Left cardiac atrium (tissue), 4 donors: ENCODE measurements at places on chromosomes 1 and 21. TPM values are rescaled to one million over a fixed set of nuclear protein-coding genes. Genes with fewer than 3 reads are reported as not detected.

DNA sequence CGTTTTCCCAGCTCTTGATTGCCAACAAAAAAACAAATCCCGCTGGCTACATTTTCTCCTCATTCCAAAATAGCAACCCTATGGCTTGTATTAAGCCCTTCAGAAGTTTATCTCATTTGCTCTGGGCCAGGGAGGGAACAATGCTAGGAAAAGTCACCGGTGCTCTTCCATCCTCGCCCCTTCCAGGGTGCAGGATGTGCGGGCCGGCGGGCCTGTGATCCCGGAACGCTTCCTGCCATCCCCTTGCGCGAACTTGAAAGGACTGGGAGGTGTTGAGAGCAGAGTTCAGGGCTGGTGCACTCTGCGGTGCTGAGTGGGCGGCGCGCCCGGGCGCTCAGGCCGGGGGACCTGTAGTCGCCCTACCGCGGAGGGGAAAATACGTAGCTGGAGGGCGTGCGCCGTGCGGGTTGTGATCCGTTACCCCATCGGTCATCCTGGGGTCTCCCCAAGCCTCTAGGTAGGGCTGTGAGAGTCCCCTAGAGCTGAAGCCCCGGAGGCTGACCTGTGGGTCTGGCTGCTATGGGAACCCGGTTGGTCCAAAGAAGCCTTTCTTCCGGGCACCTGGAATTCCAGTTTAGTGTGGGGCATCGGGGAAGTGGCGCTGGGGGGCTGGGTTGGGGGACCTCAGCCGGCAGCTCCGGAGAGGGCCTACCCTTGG, 13.1 kb downstream of the NR5A2 start:
- no peak for DNase-seq

- no peak for DNase-seq
Measured at GRCh38 chr1:197249324-197249723, 18.7 kb upstream of the CRB1 start.

- DNase-seq: no peak
Measured at GRCh38 chr1:22788254-22788661, 77.6 kb downstream of the EPHB2 start.

GRCh38 chr21:44079446-44079845, 27.8 kb upstream of the PWP2 start:
- DNase-seq: no peak

Gene ADAM30
- total RNA-seq: not detected

GRCh38 chr1:24149866-24150233, 6.9 kb upstream of the IL22RA1 start:
- peak; percentile 75 for DNase-seq

DNA sequence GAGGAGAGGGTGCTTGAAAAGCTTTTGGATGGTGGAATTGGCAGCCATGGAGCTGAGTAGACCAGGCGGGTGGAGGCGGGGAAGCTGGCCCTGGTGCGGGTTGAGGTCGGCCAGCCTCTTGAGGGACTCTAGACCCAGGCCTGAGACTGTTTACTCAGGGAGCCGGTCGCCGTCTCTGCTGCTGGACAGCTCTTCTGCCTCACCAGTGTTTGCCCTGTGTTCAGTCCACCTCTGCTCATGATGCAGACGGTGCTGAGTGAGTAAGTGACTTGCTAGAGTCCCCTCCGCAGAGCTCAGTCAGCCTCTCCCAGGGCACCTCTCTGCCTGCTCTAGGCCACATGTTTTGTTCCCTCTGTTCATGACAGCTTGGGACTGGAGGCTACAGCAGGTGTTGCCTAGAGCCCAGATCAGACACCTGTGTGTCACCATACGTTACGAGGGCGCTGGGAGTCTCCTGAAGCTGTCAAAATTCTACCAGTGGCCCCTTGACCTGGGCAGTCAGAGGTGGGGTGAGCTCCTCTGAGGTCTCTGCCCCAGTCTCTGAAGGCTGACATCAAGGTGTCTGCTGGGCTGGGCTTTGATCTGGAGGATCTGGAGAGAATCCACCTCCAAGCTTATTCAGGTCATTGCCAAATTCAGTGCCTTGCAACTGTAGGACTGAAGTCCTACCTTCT, 73.5 kb upstream of the WNT4 start:
- DNase-seq: no peak

Gene ATP1A1
- total RNA-seq: 183 TPM

GRCh38 chr1:110570307-110570706, 35.9 kb downstream of the KCNA2 start:
- DNase-seq: no peak

Gene KIF2C
- total RNA-seq: 1.2 TPM

DNA sequence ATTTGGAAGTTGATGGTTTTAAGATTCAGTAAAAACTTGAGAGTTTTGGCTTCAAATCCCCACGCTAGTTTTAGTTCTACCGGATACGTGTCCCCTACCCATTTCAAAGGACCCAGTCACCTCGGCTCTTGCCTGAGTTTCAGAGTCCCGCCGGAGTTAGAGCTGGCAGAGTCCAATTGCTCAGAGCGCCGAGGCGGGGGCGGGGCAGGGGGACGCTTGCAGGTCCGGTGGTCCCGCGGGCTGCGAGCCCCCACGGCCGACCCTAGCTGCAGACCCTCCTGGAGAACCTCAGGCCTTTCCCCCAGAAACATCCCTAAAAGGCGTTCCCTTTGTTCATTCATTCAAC, 765 bp upstream of the VPS45 start:
- peak; percentile 66 for DNase-seq

- peak; percentile 32 for DNase-seq
Measured at GRCh38 chr1:185338719-185339622, 21.9 kb upstream of the IVNS1ABP start.

Gene IPP
- total RNA-seq: 9.4 TPM

Gene CFHR3
- total RNA-seq: not detected

DNA sequence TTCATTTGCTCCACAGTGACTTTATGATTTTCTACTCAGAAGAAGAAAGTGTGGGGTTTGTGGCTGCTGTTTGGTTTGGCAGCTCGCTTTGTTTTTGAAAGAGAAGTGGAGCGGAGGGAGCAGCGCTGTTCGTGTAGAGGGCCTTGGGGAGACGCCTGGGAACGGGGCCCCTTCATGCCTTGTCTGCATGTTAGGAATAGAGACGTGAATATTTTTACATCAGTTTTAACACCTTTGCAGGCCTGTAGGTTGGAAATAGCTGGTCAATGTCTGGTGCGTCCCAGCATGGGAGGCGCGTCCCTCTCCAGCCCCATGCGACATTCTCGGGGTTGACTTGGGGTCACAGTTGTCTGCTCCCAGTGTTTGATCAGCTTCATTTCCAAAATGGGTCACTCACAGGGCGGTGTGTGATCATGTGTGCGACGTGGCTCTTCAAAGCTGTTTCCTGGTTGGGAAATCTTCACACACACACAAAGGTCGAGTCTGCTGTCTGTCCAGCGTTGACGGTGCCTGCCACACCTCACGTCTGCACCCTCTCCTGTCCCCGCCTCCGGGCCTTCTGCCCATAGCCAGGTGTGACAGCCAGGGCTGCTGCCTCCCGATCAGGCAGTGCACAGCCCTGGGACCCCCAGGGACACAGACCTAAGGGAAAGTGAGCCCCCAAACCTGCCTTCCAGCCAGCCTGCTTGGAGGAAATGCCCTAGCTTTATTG, 149.2 kb downstream of the PSMG1 start:
- peak; percentile 51 for DNase-seq

GRCh38 chr1:61274939-61275338, 192.6 kb downstream of the NFIA start:
- DNase-seq: no peak

DNA sequence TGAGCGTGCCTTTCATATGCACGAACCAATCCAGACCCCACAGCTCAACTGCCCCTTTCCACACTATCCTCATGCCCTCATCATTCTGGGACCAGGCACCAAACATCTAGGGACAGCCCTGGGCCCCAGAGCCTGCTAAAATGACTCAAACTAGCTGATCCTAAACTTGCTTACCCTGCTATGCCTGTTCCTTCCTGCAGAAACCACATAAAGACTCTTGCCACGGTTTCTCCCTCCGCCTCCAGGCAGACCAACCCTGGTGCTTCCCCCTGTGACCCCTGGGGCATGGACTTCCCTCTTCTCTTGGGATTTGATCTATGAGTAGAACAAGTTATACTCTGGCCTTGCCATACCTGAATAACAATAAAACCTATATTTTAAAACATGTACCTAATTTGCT, 138.0 kb upstream of the CD34 start:
- no peak for DNase-seq

GRCh38 chr1:192573499-192573898, 2.1 kb upstream of the RGS1 start:
- no peak for DNase-seq

- DNase-seq: no peak
Measured at GRCh38 chr1:185166106-185166505, 9.1 kb downstream of the SWT1 start.

DNA sequence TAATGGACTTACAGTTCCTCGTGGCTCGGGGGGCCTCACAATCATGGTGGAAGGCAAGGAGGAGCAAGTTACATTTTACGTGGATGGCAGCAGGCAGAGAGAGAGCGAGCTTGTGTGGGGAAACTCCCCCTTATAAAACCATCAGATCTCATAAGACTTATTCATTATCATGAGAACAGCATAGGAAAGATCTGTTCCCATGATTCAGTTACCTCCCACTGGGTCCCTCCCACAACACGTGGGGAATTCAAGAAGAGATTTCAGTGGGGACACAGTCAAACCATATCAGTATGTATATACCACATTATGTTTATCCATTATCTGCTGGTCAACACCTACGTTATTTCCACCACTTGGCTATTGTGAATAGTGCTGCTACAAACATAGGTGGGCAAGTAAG, 352.3 kb upstream of the B3GALT2 start:
- no peak for DNase-seq

DNA sequence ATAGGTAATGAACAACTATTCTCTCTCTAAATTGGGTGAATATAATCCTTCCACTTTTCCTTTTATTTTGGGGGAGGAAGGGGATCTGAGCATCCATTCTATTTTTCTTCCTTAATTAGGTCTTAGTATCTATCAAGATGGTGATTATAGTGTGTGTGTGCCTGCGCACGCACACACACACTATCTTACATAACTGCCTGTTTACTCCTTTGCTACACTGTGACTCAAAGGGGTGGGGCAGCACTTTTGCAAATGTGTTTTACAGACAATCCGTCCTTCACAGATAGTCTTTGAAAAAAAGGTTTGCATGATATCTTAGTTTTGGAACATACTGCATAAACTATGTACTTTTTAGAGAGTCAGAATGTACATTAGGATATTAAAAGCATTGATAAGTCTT, 191.5 kb downstream of the SDCCAG8 start:
- peak; percentile 27 for DNase-seq

- DNase-seq: peak; percentile 85
Measured at GRCh38 chr21:39788383-39788782, 43.4 kb downstream of the IGSF5 start.

DNA sequence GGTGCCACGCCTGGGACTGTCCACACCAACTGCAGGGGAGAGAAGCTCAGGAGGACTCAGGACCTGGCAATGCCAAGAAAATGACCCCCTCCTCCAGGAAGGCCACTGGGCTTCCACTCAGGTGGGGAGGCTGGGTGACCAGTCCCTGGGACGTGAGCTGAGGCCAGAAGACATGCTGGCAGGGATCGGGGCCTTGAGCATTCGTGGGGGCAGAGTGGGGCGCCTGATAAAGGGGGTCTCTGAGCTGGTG, 15.3 kb upstream of the COL6A2 start:
- no peak for DNase-seq

GRCh38 chr1:87916965-87917364, 588.3 kb downstream of the LMO4 start:
- DNase-seq: no peak

Gene GBP6
- not detected for total RNA-seq

GRCh38 chr1:67460676-67461500, 30.7 kb upstream of the SERBP1 start:
- peak; percentile 35 for DNase-seq

Gene OR2L2
- total RNA-seq: 0.05 TPM

Gene ILDR2
- total RNA-seq: 7.3 TPM

Gene MASP2
- total RNA-seq: not detected

Gene HRNR
- not detected for total RNA-seq

DNA sequence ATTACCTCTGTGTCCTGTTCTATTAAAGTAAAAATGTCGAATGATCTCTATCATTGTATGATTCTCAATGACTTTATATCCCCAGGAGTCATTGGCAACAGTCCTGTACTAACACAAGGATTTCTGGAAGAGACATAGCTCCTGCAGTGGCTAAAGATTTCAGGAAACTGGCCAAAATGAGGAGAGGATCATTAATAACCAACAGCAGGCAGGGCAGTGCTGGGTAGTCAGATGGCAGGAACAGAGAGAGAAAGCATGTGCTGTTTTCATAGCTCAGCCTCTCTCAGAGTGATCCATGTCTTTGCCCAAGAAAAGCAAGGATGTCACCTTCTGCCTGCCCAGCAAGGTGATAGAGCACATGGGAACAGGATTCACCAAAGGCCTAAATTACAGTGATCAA, 604.7 kb upstream of the PLXNA2 start:
- no peak for DNase-seq

GRCh38 chr1:232260045-232260444, 369.9 kb downstream of the SIPA1L2 start:
- no peak for DNase-seq

GRCh38 chr1:59703226-59703917, 111.4 kb upstream of the HOOK1 start:
- no peak for DNase-seq

DNA sequence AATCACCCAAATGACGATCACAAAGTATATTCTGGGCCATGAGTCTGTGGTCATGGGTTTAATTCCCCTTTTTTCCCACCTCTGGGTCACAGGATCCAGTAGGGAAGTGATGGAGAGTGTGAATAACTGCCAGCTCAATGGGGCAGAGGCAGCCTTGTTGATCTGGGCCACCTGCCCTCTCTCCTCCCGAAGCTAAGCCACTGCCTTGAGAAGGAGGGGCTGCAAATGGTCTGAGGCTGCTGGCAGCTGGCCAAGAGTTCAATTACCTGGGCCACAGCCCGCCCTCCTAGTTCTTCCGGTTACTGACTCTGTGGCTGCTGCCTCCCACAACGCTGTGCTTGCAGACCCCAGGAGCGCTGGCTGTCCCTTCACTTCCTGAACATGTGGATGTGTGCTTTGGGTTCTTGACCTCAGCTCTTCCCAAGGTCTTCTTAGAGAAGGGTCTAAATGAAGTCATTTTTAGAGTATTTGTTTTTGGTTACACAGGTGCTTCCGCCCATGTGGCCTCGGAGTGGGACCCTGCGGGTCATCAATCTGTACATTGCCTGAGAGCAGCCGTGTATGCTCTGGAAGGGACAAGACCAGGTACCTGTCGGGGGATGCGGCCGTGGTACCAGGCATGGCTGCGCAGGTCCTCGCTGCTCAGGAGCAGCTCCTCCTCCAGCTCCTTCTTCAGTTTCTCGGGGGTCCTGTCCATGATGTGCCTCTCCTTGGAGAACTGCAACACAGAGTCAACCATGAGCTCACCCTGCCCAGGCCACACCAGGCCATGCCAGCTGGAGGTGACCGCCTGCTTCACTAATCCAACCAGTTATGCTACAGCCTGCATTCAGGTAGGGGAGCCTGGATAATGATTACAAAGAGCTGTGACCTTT, 89.7 kb downstream of the BCAR3 start:
- no peak for DNase-seq
